ENCODE measurements at places on chromosomes 2 and 18.

DNA sequence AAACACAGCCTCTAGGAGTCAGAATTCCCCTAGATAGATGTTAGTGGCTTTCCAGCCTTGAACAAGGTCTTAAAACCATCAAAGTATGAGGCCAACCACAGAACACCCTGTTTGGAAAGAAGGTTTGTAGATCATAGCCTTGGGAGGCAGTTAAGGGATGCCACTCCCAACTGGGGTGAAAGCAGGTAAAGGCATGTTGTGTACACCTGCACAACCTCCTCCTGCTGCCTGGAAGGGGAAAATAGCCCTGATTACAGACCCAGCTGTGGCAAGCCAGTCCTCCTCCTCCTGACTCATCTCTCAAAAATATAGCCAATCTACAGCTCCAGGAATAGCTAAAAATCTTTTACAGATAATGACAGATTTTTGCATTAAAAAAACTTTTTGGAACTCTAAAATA, 108.1 kb downstream of the RBM43 start:
- no peak for DNase-seq

DNA sequence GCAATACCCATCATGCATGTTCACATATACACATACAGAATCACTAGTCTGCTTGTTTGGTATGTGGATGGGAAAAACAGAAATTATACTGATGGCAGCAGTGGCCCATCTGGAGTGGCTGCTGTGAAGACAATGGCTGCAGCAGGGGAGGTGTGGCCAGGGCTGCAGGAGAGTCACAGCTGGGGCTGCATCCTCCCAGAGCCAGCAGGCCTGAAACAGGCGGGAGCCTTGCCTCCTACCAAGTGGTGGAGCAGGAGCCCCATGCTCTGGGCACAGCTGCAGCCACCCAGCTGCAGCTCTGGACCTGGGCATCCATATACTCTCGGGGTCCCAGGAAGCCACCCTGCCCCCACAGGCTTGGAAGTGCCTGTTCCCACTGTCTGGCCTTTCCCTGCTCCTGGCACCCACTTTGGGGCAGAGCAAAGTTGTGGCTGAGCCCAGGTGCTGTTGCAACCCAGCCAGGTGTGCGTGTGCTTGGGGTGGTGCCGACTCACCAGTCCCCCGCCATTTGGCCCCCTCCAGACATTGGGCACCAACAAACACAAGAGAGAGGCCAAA, 136.6 kb downstream of the SPAG16 start:
- no peak for DNase-seq

- DNase-seq = no peak
Measured at GRCh38 chr2:66541646-66542045, 106.7 kb downstream of the MEIS1 start.

- no peak for DNase-seq
Measured at GRCh38 chr2:97751752-97752151, 38.4 kb downstream of the ZAP70 start.

DNA sequence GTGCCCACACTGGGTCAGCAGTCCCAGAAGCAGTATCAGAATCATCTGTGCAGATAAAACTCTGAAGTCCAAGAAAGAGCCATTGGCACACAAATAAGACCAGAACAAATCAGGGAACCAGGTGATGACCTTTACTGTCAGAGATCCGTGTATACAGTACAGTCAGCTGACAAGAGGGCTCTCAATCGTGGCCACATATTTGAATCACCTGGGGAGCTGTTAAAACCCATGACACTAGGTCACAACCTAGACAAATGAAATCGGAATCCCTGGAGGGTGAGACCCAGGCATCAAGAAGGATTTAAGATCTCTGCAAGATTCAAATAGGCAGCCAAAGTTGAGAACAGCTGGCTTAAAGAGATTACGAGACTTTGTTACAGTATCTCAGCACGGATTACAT, 807.1 kb downstream of the RNF144A start:
- DNase-seq = no peak

DNA sequence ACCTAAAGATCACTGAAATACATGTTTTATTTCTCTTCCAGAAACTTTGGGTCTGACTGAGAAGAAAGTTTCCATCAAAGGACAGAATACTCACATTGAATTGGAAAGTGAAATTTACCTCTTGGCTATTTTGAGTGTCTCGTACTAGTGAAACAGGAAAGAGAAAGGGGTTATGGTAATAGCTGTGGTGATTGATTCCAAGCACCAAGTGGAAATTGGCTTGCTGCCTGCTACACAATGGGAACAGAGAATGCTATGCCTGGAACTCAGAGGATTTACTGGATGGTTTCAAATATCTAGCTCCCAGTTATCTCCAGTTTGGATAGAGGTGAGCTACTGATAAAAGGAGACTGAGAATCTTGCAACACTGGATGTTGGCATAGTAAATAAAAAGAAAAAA, 492.8 kb upstream of the FSIP2 start:
- DNase-seq = no peak

- no peak for DNase-seq
Measured at GRCh38 chr2:127901339-127902056, 15.7 kb upstream of the AMMECR1L start.

DNA sequence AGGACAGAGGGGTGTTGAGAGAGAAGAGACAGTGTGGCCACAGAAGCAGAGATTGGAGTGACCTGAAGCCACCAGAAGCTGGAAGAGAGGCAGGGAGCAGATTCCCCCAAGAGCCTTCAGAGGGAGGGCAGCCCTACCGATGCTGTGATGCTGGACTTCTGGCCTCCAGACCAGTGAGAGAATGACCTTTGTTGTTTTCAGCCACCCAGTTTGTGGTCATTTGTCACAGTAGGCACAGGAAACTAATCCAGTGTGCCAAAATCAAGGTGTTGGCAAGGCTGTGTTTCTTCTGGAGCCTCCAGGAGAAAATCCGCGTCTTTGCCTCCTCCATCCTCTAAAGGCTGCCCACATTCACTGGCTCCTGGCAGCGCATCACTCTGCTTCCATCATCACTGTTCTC, 15.4 kb downstream of the MAPRE3 start:
- no peak for DNase-seq

DNA sequence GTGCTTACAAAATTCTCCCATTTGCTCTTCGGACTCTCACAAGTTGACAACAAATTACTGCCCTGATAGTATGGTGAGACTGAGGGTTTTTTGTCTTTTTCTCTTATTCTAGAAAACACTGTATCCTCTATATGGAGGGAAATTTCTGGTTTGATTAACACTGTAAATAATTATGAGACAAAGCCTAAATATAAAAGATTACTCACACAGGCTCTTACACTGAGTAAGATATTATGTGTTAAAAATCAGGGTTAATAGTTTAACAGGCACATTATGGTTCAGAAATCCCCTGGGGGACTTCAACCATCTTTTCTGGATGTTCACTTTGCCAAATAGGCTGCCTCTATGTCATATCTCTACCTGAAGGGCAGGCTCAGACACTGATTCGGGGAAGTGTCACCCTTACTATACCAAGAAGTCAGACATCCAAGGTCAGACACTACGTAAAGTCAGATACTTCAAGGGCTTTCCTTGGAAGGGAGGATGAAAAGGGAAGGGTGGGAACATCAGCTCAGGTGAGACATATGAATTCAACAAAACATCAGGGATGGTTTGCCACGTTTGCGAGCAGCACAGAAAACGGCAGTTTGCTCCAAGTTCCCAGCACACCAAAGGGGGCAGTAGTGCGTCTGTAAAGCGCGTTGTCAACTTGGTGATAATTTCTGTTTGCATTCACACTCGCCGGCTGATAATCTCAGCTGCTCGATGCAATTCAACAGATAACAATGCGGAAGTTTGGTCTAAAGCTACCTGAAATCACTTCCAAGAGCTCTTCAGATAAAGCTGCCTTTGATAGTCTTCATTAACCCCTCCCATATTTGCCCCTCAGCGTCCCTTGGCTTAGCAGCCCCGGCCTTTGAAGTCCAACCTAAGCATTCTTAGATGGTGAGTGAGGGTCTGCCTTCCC, 972 bp upstream of the RASGRP3 start:
- DNase-seq = peak; percentile 64

DNA sequence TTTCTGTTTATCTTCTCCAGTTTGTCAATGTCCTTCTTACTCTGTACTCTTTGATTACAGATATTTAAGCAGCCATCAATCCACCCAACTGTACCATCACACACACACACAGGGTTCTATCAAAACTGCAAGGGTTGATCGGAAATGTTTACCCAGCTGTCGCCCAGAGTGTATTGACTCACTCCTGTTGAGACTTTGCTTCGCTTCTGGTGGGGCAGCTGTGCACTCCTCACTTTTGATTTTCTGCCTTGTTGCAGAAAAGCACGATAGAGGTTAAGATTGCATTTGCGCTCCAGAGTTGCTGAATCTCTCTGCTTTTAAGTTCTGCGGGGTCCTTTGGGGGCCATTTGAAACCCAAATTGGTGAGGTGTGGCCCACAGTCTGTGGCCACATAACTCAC, 216.2 kb downstream of the SETBP1 start:
- no peak for DNase-seq

DNA sequence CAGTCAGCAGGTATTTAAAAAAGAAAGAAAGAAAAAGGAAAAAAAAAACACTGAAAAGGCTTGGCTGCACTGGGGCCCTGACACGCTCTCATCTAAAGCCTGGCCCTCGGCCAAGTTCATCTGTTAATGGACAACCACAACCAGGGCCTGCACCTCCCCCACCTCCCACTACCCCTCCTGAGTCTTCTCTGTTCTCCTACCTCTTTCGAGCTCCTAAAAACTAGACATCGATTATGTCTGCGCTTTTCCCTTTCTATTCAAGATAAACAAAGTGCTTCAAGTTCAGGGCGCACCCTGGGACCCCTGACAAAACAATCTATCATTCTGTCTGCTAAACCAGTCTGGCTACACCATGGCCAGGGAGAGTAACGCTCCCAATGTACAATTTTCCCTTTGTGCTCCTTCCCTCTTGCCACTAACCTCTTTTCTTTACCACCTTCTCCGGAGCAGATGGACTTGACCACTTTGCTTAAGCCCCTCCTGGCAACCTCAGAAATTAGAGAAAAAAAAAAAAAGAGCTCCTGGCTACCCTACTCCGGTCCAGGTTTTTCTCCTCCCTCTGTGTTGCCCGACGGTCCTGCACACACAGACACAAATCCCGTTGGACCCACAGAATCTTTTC, 22.7 kb downstream of the BCL11A start:
- no peak for DNase-seq

- DNase-seq = peak; percentile 21
Measured at GRCh38 chr2:28393114-28393836, 617 bp downstream of the FOSL2 start.

GRCh38 chr2:111106706-111107105, 14.0 kb upstream of the BCL2L11 start:
- DNase-seq = no peak

GRCh38 chr2:135743860-135744259, 2.2 kb downstream of the UBXN4 start:
- DNase-seq = no peak

- no peak for DNase-seq
Measured at GRCh38 chr2:43041661-43042360, 184.6 kb downstream of the ZFP36L2 start.

DNA sequence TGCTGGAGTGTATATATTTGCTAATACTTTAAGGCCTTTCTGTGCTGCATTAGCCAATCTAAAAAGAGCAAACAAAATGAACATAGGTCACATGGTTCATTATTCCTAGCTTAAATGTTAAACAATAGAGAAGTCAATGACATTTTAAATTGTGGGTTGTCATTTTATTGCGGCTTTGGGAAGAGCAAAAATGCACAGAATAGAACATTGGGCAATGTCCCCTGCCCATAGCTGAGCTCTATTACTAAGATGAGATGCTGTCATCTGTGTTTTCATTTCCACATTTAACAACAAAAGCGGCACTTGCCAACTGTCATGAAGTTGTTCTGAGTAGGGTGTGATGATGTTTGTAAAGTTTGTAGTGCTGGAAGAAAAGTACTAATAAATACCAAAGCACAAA, 3.2 kb upstream of the VAPA start:
- DNase-seq = no peak

GRCh38 chr2:60806988-60807681, 51.1 kb downstream of the PAPOLG start:
- DNase-seq = no peak

- DNase-seq = no peak
Measured at GRCh38 chr2:222485367-222486211, 61.2 kb downstream of the SGPP2 start.

- DNase-seq = no peak
Measured at GRCh38 chr2:148338541-148338940, 306.0 kb upstream of the EPC2 start.

DNA sequence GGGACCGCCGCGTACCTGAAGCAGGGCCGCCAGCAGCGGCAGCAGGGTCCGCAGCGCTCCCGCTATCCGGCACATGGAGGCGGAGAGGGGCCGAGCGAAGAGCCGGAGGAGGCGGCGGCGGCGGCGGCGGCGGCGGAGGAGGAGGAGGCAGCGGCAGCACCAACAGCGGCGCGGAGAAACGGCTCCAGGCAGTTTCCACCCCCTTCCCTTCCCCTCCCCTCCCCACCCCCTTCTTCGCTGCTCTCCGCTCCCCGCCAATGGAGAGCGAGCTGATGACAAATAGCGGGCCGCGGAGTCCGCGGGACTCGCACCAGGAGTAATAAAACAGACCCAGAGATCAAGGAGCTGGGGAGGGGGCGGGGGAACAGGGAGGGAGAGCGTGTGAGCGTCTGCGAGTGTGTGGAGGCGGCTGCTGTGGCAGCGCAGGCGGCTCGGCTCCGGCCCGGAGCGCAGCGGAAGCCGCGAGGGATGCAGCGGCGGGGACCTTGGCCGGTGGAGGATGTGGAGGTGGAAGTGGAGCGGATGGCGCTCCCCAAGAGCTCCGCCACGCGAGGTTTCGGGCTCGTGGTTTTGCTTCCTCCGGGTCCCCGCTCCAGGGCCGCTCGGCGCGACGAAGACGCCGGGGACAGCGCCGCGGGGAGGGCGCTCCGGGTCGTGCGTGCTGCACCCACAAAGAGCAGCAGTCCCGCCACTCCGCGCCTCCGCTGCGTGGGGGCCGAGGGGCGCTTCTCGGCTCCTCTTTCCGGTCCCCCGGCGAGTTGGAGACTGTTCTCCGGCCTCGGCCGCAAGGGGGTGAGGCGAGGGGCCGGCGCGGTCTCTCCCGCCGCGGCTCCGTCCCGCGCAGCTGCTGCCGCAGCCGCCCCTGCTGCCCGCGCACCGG, at the start of gene CDH2:
Gene CDH2 (minus strand): TSS at position 183 of the 880 bp plus-strand sequence. CDS start 108 bp downstream, at position 75.
- no peak for DNase-seq

DNA sequence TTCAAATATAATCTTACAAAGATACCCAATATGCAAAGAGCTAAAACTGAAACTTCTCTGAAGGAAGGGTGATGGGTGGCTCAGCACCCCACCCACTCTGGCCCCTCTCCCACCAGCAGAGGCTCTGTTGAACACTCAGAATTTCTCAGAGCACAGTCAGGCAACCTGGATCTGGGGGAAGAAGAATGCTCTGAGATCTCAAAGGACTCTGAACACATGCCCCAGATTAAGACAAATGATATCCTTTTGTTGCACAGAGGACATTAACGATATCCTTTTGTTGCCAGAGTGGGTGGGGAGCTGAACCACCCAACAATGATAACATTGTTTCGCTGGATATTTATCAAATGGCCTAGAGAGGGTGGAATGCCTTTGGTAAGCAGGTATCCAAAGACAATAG, 104.8 kb downstream of the LBH start:
- DNase-seq = no peak

GRCh38 chr18:79479116-79479760, 83.5 kb downstream of the NFATC1 start:
- no peak for DNase-seq
